ENCODE measurements at places on chromosomes 1 and 21.

- no peak for DNase-seq
Measured at GRCh38 chr1:47627016-47627415, 189.2 kb downstream of the FOXD2 start.

DNA sequence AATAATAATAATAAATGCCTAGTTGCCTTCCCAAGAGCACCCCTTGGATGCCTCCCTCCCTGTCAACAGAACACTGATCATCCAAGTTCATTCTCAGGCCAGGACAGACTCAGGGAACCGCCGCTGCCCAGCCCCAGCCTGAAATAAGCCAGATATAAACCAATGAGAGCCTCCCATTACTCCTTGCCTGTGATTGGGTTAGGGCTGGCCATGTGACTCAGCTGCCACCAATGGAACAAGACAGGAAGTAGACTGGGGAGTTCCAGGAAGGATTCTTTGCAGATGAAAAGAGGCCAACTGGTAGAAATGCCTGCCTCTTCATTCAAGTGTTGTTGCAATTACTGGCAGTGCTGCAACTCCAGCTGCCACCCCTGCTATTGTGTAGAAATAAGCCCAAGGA is 146.4 kb upstream of the TIAM1 start:
- no peak for DNase-seq

- DNase-seq, result peak; percentile 95
Measured at GRCh38 chr1:243267914-243268653, 12.2 kb downstream of the SDCCAG8 start.

DNA sequence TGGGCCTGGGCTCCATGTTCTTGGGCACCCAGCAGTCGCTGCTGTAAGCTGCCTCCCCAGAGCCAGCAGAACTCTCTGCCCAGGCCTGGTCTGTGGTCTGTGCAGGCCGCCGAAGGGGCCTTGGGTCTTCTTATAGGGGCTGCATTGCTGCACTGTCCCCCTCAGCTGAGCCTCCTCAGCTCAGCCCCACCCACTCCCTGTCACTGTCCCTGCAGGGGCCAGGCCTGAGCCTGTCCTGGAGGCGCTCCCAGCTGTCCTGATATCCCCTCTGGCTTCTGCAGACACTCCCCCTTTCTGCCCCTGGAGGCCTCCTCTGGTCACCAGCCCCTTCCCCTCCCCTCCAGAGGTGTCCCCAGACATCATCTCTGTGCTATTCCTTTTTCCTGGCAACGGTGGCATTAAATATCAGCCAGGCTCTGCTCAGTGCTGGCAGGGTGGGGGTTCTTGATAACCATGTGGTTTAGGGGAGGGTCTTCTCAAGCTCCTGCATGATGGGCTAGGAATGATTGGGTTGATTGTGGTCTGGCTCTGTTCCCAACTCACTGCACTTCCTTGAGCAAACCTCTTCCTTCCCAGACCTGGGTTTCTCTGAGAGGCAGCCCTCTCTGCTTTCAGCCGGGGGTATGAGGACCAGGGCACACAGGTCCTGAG is 3.7 kb upstream of the FOXO6 start:
- DNase-seq, result no peak

- DNase-seq, result no peak
Measured at GRCh38 chr1:28329395-28330153, 734 bp downstream of the MED18 start.

DNA sequence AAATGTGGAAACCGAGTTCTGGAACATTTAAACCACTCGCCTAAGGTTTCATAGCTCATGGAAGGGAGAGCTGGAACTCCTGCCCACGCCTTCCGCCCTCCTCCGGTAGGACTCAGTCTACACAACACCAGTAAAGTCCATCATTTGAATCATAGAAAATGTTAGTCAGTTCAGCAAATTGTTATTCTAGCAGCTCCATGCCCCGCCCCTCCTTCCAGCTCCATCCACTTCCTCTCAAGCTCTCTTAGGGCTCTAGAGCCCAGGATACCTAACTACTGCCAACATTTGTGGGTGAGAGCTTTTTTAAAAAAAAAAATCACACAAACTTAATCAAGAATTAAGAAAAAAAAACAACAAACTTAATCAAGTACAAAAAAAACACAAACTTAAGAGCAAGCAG is 121.8 kb downstream of the TBX15 start:
- no peak for DNase-seq

DNA sequence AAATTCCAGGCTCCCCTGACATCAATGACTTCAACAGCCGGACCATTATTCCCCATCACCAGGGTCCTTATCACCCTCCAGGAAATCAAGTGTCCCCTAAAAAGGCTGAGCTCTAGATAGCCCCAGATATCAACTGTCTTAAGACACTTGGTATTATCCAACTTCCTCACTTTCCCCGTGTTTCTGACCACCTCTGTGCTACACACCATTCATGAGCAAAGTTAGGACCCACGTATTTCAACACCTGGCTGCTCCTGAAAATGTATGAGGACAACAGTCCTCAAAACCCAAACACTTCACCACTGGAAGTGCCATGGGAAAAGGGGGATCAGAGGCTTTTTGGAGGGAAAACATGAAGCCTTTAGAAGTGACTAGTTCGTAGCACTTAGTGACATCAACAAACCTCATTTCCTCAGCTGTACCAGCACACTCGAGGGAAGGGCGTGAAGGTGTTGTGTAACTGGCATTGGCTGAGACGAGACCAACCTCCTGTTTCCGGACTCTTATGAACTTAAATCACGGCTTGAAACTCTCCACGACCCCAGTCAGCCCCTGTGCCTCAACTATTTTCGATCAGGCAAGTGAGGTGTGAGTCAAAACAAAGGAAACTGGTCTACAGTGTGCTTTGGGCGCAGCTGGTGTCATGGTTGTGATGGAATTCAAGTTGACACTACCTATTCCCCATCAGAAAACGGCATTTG is 4.1 kb upstream of the CHD5 start:
- DNase-seq, result no peak

DNA sequence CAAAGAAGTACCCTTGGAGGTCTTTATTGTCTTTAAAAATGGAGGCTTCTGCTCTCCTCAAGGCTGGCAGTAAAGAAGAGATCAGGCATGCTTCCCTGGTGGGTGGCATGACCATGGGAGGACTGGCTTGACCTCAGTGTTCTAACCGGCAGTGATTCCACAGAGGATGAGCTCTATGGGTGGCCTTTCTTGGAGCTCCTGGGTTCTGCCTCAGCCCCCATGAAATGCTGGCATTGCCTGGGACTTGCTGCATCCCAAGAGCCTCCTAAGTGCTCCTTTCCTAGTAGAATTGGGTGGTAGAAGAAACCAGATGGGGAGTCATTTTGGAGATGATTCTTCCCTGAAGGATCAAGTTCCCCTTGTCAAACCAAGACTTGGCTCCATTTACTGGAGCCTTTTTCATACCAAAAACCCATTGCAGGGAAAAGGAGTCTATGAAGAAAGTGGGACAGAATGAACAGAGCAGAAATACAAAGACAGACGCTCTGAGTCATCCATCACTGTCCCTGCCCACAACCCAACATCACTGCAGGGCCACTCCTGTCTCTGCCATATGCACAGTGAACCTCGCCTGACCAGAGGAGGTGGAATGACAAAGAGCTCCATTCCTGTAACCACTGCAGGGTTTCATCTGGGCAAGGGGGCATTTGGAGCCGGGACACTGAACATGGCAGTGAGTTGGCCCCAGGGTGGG is 42.4 kb downstream of the RIMS3 start:
- DNase-seq, result no peak

DNA sequence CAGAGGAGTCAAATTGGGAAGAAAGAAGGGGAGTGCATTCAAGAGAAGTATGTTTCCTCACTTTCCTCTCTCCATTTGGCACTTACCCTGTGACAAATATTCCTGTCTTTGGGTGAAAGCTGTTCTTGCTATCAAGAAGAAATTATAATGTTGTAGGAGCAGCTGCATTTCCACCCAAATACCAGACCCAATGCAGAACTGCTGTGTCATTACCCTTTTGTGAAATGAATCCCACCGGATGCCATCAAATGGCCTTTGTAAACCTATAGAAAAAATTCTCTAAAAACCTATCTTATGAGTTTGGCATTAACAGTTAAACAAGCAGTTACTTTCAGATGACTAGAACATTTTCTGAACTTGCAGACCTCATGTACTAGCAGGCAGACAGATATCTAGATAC is 16.7 kb upstream of the PALMD start:
- no peak for DNase-seq

- no peak for DNase-seq
Measured at GRCh38 chr1:37601441-37601840, 5.7 kb upstream of the GNL2 start.

GRCh38 chr1:205054013-205054412 is 11.0 kb downstream of the CNTN2 start:
- DNase-seq, result no peak

DNA sequence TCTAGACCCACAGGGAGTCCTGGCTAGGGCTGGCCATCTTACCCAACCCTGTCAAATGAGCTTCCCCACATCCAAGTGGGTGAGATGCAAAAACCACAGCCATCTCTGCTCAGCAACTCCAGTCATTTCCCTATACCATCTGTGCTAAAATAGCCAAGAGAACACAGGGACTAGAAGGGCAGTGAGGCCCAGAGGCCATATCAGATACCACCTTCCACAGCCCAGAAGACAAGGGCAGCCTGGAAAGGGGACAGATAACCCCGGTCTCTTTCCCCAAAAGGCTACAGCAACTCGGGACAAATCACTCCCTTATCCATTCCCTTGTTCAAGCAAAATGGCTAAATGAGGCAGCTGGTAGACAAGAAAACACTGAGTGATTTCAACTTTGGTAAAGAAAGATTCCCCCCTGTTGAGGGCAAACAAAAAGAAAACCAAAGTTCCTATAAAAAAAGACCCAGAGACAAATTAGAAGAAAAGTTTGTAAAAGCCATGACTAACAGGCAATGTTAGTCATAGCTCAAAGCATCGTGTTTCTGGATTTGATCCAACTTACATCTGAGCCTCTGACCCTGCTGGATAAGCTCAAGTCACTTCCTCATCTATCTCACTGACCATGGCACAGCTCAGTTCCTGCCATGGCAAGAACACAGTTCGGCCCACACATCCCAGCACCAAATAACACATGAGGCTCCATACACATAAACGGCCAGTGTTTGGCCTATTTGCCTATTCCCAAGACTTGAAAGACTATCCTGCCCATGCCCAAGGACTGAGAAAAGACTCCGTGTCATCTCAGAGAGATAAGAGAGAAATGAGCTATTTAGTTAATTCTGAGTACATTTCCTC is 3.1 kb downstream of the LAMB3 start:
- DNase-seq, result peak; percentile 72

DNA sequence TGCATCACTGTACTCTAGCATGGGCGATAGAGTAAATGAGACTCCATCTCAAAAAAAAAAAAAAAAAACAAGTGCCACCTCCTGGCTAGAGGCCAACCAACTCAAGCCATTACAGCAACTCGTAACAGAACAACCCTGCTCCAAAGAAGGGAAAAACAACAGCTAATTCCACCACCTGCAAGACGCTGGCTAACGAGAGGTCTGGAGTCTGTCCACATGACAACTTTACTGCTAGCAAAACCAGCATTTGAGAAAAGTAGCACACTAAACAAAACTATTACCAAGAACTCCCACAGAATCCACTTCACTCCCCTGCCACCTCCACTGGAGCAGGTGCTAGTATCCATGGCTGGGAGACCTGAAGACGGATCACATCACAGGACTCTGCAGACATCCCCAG is 24.1 kb upstream of the EGLN1 start:
- no peak for DNase-seq
